ENCODE measurements at places on chromosomes 2 and 18.

DNA sequence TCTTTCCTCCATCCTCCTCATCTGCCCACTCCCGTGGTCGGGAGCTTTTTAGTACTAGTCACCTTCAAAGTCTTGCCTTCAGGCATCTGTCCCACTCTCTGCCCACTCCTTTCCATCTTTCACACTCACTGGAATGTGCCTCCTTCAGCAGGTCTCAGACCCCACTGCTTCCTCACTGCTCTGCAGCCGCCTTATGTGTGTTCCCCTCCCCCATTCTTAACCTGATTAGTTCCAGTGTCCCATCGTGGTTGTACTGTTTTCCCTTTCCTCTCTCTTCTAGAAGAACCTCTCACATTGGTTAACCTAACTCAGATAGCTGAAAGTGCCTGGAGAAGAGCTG is 3.0 kb downstream of the ARMC9 start:
- no peak for DNase-seq

DNA sequence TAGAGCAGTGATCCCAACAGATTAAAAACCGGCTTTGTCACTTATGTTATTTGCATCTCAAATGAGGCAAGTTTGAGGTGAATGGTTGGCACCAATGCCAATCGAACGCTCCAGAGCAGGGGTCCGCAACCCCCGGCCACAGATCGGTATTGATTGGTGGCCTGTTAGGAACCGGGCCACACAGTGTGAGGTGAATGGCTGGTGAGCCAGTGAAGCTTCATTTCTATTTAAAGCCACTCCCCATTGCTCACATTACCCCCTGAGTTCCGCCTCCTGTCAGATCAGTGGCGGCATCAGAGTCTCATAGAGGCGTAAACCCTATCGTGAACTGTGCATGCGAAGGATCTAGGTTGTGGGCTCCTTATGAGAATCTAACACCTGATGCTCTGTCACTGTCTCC is 132.0 kb downstream of the TMEM182 start:
- no peak for DNase-seq

DNA sequence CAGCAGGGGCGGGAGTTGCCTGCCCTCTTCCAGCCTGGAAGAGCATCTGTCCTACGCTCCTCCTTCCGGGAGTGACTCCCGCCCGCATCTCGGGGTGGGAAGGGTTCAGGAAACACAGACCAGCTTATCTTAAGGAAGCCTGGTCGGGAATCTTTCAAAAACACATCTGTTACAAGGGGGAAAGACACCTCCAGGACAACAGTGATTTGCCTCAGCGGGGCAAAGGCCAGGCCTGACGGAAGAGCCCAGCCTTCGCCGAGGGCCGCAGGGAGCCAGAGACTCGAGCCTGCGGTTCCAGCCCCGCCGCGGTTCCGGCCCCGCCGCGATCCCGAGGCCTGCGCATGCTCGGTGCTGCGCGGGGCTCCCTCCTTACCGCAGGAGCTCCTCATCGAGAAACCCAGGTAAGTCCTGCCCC is 38.1 kb upstream of the TGIF1 start:
- DNase-seq, result no peak

GRCh38 chr2:61328707-61329251 is 142.1 kb downstream of the USP34 start:
- DNase-seq, result peak; percentile 36

GRCh38 chr18:35890323-35890722 is 82.2 kb upstream of the RMP24 start:
- no peak for DNase-seq

- DNase-seq, result no peak
Measured at GRCh38 chr18:75083761-75084160, 125.2 kb downstream of the PTGR3 start.

DNA sequence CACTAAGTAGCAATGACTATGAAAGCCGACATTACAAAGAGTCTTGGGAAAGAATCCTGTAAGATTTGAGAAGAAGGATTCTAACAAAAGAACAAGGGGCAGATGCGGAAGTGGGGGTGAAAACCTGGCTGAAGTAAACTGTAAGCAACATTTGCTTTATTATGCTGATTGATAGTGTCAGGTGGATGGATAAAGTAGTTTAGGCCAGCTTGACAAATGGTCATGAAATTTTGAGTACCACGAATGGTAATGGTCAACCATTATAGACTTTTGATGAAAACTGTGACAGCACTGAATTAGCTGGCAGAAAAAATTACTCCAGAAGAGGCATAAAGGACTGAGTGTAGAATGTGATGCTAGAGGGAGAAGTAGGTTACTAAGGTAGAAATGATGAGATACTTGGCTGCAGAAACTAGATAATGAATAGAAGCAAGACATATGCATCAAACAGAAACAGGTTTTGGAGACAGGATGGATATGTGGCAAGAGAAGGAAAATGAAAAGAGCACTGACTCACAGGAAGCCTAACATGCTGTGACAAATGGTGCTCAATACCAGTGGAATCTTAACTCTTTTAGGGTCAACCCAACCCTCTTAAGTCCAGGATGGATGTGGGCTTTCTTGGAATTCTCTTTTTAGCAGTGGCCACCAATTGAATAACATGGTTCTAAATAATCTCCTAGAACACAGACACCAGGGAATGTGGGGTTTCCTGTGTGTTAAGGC is 6.8 kb downstream of the THUMPD2 start:
- no peak for DNase-seq

DNA sequence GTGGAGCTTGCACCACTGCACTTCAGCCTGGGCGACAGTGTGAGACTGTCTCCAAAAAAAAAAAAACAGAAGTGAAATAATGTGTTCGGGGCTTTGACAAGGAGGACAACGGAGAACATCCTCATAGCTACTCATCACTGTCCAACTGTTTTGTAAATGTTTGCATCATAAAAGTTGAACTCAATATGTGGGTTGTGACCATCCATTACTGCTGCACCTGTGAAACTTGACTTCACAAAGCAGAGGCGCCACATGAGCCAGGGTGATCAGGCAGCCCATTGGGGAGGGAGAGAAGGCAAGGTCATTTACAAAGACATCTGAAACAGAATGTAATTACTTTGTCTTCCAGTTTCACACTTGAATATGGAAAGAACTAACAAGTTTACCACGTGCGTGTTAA is 61.6 kb downstream of the LAMA1 start:
- no peak for DNase-seq

DNA sequence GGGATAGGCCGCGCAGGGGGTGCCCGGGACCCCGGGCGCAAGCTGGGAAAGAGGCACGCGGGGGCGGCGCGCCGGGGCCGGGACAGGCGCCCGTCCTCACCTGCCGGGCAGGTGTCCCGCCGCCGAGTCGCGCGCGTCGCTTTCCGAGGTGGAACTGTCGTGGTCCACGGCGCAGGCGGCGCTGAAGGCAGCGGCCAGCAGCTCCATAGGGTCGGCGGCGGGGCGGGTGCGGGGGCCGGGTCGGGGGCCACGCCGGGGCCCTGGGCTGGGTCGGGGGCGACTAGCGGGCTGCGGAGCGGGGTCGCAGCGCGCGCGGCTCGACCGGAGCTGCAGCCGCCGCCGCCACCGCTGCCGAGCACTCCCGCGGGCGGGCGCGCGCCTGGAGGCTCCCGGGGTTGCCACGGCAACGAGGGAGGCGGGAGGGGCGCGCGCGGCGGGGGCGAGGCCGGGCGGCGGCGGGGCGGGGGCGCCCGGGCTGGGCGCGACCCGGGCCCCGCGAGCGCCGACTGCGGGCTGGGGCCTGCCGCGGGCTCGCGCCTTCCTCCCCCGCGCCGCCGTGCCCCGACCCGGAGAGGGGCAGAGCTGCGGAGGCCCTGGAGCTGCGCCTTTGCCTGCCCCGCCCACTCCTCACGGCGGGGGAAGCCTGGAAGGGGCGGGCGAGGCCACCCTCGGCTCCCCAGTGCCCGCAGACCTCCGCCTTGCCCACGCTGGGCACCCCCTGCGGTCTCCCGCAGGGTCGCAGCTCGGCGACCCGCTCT is 57.9 kb downstream of the SNORC start:
- peak; percentile 30 for DNase-seq

- no peak for DNase-seq
Measured at GRCh38 chr2:85589982-85590791, 5.4 kb upstream of the RNF181 start.

DNA sequence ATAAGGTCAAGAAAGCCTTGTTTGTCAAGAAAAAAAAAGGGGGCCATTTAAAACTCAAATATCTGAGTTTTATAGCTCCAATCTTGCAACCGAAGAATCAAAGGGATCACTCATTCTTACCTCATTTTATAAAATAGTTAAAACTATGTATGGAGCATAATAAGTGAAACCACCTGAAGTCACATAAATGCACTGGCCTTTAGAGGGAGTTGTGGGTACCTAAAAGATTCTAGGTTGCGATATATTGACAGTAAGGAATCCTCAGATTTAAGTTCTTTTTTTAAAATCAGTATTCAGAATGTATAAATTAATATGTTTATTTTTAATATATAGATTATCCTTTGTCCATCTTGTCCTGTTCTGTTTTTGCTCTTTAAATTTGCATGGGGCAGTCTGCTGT is 3.4 kb downstream of the ARHGAP28 start:
- DNase-seq, result no peak

DNA sequence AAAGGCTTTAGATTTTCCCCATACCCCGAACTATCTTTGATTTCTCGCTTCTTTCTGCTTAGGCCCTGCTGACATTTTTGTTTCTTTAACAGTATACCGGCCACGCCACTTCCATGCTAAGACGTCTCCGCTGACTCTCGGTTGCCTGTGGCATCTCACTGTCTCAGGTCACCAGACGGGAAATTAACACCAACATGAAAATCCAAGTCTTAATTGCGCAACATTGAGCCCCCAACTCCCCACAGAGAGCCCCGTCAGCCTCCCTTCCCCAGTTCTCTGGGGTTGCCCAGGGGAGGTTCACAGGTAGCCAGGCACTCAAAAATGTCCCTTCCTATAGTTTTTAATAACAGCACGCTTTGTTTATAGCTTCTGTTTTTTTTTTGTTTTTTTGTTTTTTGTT is 30.2 kb downstream of the CD8B2 start:
- DNase-seq, result no peak

DNA sequence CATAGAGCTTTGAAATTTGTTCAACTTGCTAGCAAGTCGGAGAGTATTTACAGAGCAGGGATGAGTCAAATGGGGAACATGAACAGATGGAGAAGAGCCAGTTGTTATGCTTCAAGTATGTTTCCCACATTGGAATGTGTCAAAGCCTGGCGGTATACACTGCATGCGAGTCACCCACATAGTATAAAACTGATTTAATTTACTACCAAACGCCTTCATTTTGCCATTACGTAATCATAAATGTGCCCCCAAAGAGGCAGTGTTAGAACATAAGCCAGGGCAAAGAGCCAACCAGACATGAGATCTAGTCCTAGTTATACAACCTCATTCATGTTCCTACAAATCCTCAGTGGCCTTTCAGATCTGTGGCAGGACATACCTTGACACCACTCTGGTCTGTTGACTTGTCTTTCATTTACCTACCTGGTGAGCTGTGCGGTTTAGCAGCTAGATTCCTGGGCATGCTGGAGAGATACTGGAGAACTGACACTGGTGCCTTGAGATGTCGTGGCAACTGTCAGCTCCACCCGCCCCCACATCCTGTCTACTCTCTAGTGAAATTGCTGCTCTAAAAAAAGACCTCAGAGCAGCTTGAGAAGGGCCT is 21.7 kb upstream of the NRP2 start:
- DNase-seq, result no peak

GRCh38 chr2:56985609-56986008 is 801.8 kb downstream of the CCDC85A start:
- no peak for DNase-seq

DNA sequence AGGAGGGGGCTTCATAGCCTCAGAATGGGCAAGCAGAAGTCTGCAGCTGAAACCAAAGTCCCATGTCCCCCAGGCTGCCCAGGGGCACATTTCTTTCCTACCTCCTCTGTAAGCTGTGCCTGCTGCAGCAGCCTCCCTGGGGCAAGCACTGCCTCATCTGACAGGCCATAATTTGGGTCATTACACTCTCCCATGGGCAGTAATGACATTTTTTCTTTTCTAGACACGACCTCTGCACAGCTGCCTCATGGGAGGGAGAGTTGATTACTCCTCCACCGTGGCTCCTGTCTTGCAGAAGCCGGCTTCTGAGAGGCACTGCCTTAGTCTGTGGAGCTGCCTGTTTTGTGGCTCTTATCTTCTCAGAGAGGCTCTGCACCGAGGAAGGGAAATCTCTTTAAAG is 268.9 kb downstream of the TDRD15 start:
- no peak for DNase-seq

DNA sequence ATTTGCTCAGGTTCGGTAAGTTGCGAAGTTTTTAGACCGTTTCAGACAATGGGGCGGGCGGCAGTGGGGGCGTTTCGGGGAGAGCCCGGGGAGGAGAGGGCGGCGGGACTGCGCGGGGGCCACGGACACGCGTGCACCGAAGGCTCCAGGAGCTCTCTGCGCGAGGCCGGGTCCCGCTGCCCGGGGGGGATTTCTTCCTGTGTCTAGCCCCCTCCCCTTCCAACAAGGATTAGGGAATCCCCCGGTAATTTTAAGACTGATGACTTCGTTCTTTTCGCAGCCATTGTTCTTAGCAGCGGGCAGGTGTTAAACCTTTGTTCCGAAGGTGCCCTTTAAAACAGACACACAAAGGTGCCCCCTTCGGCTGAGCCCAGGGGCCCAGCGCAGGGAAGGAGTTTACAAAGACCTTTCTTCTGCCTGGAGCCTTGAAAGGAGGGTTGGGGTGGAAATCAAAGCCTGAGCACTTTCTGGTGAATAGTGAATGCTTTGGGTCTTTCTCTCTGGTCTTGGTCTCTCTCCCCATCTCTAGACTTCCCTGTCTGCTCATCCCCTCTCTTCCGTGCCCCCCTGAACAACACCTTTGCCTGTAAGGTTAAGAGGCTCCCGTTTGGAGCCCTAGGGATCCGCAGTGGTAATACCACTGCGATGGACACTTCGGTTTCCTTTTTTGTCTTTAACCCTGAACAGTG is 2.1 kb downstream of the TRIB2 start:
- no peak for DNase-seq

DNA sequence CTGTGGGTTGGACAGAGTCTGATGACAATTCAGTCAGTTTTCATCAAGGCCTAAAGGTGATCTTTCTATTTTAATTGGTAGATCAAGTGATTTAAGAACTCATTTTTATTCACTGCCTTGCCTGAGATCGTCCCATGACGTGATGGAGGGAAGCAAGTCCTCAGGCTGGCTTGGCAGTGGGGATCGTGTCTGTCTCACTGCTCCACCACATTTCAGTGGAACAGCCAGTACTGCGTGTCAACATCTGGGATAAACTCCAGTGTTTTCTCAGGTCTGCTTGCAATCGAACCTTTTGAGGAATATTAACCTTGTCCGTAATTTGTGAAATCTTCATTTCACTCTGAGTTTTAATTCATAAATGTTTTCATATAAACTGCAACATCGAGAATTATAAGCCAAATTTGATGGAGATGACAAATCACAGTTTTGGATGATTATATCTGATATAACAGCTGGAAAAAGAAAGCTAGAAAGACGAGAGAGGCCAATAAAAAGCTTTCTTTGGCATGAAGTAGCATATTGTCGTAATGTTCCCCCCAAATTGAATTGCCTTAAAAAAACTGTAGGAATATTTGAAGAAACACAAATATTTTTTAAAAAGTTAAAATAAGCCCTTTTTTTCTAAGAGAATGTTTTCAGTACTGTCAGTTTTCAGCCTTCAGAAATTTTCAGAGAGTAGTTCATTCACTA is 414.7 kb upstream of the SPRED2 start:
- DNase-seq, result no peak

- DNase-seq, result no peak
Measured at GRCh38 chr18:47846431-47846830, 84.0 kb downstream of the SMAD2 start.
